Natural killer cell treated with Interleukin-12 subunit alpha and Interleukin-12 subunit beta and Interleukin-15 and Interleukin-18, amount 100 ng/mL, for 72 hours (primary cell): ENCODE measurements at places on chromosomes 7 and 10. TPM values are rescaled to one million over a fixed set of nuclear protein-coding genes. Genes with fewer than 3 reads are reported as not detected.

DNA sequence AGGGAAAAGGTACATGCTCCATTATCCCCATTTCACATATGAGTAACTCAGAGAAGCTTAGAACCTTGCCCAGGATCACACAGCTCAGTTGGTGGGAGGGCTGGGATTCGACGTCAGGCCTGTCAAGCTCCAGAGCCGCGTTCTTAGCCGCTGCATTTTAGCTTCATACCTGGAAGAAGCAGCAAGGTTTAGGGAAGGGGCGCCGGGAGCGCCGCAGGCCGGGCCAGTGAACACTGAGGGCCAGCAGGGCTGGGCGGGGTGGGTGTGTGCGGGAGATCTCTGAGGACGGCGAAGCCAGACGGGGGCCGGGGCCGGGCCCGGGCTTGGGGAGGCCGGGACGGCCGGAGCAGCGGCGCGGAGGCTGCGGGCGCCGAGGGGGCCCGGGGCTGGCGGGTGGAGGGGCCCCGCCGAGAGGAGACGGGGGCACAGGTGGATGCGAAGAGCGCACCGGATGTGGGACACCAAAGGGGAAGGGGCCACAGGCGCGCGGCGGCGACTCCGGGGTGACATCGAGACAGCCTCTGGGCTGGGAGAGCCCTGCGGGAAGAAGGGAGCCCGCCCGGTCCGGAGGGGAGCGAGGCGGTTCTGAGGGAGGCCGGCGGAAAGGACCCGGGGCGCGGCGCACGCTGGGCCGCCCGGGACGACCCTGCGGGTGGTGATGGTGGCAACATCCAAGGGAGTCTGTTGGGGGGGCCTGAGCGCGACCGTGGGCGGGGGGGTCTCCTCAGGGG is 498 bp downstream of the NDST2 start:
- peak overlapping the region; percentile 94 for H3K4me3 ChIP-seq
- peaks cover 29% of the 10 kb centered on the region for H3K36me3 ChIP-seq
- peak; percentile 73 for DNase-seq

DNA sequence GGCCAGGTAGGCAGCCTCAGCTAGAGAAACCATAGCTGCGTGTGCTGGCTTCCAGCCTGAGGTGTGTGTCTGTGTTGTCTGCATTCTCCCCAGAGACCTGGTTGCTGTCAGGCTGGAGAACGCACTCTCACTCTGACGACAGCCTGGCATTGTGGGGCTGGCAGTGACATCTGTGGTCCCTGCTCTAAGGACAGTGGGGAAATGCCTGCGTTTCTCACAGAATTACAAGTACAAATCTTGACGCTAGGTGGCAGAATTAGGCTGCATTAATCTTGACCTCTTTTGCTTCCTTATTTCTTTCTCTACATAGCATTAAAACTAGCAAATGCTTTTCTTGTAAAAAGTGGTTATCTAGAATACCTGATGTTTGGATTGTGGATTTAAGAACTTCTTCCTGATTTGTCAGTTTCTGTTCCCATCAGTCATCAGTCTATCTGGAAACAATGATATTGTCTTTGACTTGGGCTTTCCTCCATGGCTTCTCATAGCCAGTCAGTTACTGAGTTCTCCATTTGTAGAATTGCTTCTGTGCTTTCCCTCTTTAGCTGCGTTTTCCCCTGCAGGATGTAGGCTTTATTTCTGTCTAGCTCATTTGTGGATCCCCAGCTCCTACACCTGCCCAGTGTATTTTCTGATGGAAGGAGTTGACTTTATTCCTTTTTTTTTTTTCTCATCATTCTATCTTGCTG is 86.0 kb downstream of the FANK1 start:
- H3K27me3 ChIP-seq, result peaks cover 4% of the 10 kb centered on the region
- DNase-seq, result no peak
- no peak overlapping the region for H3K4me3 ChIP-seq
- H3K27ac ChIP-seq, result no peak overlapping the region

DNA sequence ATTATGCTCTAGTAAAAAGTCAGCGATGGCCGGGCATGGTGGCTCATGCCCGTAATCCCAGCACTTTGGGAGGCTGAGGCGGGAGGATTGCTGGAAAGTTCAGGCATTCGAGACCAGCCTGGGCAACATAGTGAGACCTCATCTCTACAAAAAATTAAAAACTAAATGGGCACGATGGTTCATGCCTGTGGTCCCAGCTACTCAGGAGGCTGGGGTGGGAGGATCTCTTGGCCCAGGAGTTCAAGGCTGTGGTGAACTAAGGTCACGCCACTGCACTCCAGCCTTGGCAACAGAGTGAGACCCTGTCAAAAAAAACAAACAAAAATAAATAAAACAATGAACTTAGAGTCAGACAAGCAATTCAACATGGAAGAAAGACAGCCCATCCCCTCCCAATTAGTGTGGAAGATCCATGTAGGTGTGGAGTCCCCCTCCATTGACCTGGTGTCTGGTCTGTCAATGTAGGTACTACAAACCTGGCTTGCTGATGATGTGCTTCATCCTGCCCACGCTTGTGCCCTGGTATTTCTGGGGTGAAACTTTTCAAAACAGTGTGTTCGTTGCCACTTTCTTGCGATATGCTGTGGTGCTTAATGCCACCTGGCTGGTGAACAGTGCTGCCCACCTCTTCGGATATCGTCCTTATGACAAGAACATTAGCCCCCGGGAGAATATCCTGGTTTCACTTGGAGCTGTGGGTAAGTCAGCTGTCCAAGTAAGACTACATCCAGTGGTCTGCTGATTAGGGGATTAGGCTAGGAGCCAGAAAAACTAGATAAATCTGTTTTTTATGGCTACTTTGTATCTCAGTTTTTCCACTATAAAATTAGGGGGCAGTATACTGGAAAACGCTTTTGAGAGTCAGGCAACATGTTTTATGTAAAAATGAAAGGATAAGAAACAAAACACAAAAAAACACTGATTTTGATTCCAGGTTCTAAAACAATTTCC is 9.3 kb downstream of the SCD start:
- no peaks in the 10 kb centered on the region for H3K27me3 ChIP-seq
- H3K36me3 ChIP-seq, result peaks cover 42% of the 10 kb centered on the region
- no peak overlapping the region for H3K4me3 ChIP-seq
- no peak for DNase-seq

GRCh38 chr10:90579602-90580242 is 278.1 kb downstream of the HTR7 start:
- no peaks in the 10 kb centered on the region for H3K27me3 ChIP-seq
- H3K36me3 ChIP-seq, result no peaks in the 10 kb centered on the region
- no peaks in the 10 kb centered on the region for H3K4me1 ChIP-seq
- no peak for DNase-seq

DNA sequence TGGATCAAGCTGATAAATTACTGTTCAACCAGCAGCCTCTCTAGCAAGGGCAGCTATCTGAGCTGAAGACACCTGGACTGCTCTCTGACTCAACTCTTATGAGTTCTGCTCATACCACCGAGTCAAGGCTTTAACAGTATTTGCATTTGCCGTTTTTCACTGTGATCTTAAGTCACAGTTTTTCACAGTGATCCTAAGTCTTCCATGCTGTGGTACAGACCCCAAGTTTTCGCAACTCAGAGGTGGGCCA is 31.3 kb downstream of the PIP4K2A start:
- H3K4me1 ChIP-seq, result peaks cover 88% of the 10 kb centered on the region
- H3K27me3 ChIP-seq, result no peaks in the 10 kb centered on the region
- H3K36me3 ChIP-seq, result no peaks in the 10 kb centered on the region
- no peak for DNase-seq
- peak overlapping the region; percentile 76 for H3K4me3 ChIP-seq

DNA sequence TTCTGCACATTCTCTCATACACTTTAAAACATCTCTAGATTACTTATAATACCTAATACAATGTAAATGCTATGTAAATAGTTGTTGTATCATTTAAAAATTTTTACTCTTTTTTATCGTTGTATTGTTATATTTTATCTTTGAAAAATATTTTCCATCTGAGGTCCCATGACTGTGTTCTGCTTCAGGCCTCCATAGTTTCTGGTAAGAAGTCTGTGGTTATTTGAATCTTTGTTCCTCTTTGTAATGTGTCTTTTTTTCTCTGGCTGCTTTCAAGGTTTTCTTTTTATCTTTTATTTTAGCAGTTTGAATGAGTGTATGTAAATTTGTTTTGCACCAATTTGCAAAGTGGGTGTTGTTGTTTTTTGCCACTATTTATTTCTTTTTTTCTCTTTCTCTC is 263.1 kb downstream of the RPS24 start:
- no peak overlapping the region for H3K27ac ChIP-seq
- DNase-seq, result no peak
- H3K27me3 ChIP-seq, result no peaks in the 10 kb centered on the region
- H3K4me1 ChIP-seq, result peaks cover 9% of the 10 kb centered on the region

GRCh38 chr7:29797112-29797944 is 9.0 kb upstream of the WIPF3 start:
- H3K4me3 ChIP-seq, result no peak overlapping the region
- DNase-seq, result no peak
- H3K36me3 ChIP-seq, result no peaks in the 10 kb centered on the region
- peaks cover 24% of the 10 kb centered on the region for H3K27me3 ChIP-seq
- H3K4me1 ChIP-seq, result no peaks in the 10 kb centered on the region

The PNLIPRP3 gene
- not detected for total RNA-seq

The CALML5 gene
- total RNA-seq, result not detected

The HTRA1 gene
- not detected for total RNA-seq

The CCDC3 gene
- total RNA-seq, result 0.45 TPM
